Erythroblast (primary cell): ENCODE measurements at places on chromosomes 1 and 21.
A peak's percentile ranks its signal among the peaks of the same experiment; 100 is the strongest.

GRCh38 chr1:211711315-211711705 lies 35.9 kb upstream of the NEK2 start:
- peak; percentile 37 for DNase-seq

DNA sequence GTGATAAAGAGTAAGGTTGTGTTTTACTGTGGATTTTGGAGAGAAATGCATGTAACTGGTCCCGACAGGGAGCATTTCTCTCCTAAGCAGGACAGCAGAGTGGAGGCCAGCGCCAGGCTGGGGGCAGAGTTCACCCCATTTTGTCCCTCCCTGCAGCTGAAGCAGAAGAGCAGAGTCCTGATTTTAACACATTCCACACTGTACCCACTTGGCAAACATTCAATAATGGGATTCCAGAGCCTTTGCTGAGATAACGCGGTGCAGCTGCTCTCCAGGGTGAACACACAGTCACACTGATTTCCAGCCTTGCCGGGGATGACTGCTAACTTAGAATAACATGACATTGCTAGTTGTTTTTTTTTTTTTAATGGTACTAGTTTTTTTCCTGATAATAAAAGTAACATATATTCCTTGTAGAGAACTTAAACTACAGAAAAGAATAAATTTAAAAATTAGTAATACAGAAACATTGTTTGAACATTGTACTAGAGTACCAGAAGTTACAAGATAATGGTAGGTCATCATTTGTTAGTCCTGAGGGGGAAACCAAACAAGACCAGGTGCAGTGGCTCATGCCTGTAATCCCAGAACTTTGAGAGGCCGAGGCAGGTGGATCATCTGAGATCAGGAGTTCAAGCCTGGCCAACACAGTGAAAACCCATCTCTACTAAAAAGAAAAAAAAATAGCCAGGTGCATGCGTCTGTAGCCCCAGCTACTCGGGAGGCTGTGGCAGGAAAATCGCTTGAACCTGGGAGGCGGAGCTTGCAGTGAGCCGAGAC lies 77.2 kb downstream of the SCCPDH start:
- no peak for DNase-seq

- DNase-seq: no peak
Observed at GRCh38 chr1:162726555-162726954, 63.9 kb upstream of the HSD17B7 start.

- DNase-seq: peak; percentile 18
Observed at GRCh38 chr21:38987633-38988508, 182.1 kb downstream of the ETS2 start.

GRCh38 chr1:60847855-60848582 lies 234.3 kb upstream of the NFIA start:
- DNase-seq: no peak

DNA sequence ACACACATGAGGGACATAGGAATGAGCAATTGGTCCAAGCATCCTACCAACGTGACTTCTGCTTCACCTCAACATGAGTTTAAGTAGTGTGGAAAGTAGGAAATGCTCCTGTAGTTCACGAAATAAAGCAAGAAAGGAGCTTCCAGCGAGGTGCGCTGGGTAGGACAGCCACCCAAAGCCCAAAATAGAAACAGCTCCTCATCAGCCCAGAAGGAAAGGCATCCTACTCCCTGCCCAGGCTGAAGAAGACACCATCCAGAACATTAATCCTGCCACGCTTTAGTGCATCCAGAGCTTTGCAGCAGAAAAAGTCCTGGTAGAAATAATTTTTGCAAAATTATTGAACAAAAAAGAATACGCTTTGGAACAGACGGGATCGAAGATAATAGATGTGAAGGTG lies 25.9 kb downstream of the CCDC185 start:
- no peak for DNase-seq

DNA sequence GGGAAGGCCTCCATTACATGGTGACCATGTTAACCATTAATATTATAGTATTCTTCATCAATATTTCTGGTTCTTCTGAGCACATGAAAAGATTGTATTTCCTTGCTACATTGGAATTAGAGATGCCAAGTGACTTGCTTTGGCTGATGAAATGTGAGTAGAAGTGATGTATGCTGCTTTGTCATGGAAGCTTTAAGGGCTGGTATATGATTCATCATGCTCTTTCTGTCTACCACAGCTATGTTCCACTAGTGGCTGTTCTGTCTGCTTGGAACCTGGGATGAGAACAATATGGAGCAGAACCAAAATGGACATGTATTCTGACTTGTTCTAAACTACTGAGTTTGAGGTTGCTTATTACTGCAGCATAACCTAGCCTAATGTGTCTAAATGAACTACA lies 163.3 kb downstream of the TM2D1 start:
- no peak for DNase-seq

- DNase-seq: peak; percentile 77
Observed at GRCh38 chr1:45512641-45513054, 9.0 kb downstream of the PRDX1 start.

DNA sequence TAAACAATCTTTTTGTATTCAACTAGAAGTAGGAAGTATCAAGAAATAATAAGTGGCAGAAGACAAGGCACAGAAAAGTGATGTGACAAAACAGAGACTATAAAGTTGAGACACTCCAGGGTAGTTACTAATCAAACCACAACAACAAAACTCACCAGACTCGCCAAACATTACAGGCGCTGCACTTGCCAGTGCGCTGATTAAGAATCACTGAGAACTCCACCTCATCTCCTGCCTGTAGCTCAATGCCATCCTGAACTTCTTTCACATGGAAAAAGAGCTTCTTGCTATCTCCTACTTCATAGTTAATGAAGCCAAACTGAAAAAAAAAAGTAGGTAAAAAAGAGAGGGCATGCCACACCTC lies 2.8 kb upstream of the NRAS start:
- DNase-seq: no peak

DNA sequence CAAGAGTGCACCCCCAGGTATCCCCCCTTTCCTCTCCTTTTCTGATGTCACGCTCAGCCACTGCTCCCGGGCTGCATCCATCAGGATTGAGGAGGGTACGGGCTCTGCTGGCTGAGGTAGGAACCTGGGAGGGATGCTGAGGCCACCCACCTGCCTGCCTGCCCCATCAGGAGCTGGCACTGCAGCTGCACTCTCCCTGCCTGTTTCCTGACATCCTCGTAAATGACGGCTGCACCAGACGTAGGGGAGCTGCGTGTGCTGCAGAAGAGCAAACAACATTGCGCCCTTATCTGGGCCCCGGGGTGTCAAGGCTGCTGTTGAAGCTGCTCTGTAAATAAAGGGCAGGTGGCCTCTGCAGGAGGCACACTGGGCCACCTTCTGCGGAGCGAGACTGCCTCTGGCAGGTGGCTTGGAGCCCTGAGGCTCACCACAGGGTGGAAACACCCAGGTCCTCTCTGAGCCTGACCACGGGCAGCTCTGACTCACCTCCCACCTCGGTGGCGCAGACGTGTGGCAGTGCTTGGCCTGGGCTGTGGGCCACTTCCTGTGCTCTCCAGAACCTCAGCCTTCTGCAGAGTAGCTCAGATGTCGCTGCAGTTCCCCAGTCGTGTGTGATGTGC lies 30.9 kb downstream of the SNAP47 start:
- no peak for DNase-seq

DNA sequence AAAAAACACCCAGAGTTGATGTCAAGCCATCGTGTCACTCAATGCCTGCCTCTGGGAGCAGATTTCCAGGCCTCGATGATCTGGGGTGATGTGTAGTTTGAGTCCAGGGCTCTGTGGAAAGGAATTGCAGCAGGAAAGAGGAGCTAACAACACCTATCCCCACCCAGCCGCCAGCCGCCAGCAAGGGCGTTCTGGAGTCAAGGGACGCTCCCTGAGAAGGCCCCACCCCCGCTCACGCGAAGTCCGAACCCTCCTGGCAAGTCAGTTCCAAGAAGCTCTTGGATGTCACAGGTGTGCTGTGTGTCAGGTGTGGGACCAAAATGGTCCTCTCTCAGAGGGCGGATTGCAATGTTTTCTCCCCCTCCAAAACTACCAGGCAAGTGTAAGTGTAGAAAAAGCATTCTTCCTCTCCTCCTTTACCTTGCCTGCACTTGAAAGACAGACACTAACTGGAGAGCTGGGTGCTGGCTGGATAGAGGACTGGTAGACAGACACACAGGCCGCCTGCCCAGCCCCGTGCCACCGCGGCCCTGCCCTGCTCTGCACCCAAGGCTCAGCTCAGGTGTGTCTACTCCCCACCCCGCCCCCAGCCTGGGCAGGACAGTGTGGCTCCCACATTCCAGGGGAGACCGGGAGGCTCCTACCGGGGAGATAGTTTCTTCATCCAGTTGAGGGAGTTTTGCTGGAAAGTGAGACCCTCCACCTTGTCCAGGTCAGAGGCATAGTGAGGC lies 8.5 kb downstream of the AGT start:
- no peak for DNase-seq

DNA sequence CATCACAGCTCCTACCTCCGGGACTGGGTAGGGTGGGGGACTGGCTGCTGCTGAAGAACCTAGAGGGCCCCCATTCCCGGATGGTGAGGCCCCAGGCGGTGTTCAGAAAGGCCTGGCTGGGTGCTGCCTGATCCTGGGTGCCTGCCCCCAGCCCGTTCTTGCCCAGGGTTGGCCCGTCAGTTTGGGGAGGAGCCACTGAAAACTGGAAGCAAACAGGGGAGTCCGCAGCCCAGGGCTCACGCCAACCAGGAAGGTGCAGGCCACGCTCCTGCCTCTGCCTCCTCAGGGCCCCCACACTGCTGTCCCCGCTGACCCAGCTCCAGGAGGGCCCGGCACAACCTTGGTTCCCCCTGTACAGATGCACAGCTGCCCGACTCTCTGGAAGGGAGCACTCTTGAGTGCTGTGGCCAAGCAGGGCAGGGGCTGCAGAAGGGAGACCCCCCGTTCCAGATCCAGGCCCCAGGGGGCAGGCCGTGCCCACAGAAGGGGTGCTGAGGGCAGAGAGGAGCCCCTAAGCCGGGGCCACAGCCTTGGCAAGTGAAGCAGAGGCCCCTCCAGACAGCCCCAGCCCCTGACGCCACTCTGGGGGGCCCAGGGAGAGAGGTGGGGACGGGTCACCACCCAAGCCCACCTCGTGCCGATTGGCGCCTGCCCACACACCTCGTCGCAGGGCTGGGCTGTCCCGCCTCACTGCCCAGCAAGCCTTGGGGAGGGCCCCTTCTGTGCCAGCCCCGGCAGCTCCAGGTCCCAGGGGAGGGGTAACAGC lies 5.5 kb downstream of the C1QTNF12 start:
- DNase-seq: no peak

GRCh38 chr1:87686136-87686495 lies 357.4 kb downstream of the LMO4 start:
- DNase-seq: no peak

DNA sequence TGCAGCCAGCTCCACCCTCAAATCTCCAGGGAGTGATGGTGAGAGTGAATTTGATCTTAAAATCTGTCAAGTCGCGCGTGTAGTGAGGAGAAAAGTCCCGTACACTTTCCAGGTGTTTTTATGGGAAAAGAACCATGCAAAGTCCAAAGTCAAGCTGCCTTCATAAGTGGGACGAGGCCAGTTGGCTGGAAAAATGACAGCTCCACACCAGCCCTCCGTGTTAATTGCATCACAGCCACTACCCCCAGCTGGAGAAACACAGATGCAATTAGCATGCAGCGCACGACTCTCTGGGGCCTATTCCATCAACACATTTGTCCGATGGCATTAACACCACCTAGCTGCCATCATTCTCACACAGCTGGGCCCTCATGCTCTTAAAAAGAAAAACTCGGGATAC lies 68.4 kb downstream of the KLHDC7A start:
- DNase-seq: no peak

- no peak for DNase-seq
Observed at GRCh38 chr1:31488528-31488927, 75.5 kb downstream of the SERINC2 start.
